Stimulated activated CD4-positive, alpha-beta T cell treated with anti-CD3 and anti-CD28 coated beads, TNF-alpha, amount 100 ng/mL, for 1 hour (primary cell): ENCODE measurements at places on chromosomes 4 and X.

DNA sequence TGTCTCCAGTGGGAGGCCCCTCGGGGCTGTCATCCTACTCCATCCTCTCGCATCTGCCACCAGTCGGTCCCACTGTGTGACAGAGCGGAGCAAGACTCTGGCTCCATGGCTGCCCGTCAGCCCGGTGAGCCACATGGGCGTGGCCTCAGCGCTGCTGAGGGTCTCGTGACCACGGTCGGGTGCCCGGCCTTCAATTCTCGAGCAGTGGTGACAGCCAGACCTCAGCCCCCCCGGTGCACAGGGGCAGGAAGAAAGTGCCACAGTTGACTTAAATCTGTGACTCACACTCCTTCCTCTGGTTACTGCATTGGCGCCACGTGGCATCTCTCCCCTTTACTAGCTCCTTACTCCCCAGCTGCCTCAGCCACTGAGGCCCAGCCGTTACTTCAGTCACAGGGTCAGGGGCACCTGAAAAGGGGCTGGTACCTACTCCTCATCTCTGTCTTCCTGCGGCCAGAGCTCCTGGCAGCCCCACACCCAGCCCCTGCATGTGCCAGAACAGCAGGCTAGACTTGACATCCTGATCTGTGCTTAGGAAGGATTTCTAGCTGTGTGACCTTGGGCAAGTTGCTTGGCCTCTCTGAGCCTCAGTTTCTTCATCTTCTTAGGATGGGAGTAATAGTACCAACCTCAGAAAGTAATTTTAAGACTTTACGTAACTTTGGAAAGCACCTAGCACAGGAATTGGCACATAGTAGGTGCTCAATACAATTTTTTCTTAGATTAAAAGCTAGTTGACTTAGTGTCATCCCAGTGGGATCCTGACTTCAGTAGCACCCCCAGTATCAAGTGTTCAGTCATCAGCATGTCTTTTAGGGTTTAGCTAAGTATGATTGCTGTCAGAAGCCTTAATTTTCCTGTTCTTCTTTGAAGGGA lies 66.1 kb downstream of the TNIP2 start:
- no peak for DNase-seq

GRCh38 chr4:114807759-114808404 lies 209.3 kb downstream of the UGT8 start:
- no peak for DNase-seq

DNA sequence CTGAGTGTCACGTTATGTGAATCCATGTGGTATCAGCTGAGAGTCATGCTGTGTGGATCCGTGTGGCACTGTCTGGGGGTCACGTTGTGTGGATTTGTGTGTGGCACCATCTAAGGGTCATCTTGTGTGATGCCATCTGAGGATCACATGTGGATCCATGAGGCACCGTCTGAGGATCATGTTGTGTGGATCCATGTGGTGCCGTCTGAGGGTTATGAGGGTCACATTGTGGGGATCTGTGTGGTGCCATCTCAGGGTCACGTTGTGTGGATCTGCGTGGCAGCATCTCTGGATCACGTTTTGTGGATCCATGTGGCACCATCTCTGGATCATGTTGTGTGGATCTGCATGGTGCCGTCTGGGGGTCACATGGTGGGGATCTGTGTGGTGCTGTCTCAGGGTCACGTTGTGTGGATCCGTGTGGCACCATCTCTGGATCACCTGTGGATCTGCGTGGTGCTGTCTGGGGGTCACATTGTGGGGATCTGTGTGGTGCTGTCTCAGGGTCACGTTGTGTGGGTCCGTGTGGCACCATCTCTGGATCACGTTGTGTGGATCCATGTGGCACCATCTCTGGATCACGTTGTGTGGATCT lies 6.9 kb downstream of the PDE6B start:
- no peak for DNase-seq

DNA sequence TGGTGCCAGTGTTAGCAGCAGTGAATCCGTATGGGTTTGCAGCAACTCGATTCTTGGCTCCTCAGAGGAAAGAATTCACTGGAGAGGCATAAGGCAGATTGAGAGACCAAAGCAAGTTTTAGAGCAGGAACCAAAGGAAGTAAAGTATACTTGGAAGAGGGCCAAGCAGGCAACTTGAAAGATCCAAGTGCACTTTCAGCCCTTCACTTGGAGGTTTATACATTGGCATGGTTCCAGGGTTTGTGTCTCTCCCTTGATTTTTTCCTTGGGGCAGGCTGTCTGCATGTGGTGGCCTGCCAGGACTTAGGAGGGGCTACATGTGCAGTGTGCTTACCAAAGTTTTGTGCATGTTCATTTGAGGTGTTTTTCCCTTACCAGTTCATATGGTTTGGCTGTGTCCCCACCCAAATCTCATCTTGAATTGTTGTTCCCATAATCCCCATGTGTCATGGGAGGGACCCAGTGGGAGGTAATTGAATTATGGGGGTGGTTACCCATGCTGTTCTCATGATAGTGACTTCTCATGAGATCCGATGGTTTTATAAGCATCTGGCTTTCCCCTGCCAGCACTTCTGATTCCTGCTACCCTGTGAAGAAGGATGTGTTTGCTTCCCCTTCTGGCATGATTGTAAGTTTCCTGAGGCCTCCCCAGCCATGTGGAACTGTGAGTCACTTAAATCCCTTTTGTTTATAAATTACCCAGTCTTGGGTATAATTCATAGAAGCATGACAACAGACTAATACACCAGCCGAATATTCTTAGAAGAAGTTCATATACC lies 86.2 kb upstream of the TSPAN5 start:
- DNase-seq: no peak

DNA sequence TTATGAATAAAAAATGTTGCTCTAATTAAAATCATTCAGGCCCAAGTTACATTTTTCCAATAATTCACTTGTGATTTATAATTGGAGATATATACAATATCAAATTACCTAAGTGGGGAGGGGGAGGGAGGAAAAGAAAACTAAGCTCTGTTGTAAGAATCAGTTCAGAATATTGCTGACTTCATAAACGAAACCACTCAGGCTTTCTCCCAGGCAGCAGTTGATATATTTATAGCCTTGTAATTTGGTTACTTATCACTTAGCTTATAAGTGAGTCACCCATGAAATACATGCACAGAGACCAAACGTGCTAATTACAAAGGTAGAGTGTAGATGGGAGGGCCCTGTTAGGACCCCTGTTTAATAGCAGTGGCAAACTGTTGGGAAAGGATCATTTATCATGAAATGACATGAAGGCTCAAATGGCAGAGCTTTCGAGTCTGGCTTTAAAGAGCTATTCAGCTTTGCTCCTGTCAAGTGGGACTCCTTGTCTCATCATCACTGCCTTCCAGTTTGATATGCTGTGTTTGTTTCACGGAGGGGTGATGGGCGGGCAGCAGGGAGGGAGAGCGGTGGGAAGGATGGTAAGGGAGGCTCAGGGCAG lies 105.6 kb upstream of the PGRMC2 start:
- DNase-seq: no peak

DNA sequence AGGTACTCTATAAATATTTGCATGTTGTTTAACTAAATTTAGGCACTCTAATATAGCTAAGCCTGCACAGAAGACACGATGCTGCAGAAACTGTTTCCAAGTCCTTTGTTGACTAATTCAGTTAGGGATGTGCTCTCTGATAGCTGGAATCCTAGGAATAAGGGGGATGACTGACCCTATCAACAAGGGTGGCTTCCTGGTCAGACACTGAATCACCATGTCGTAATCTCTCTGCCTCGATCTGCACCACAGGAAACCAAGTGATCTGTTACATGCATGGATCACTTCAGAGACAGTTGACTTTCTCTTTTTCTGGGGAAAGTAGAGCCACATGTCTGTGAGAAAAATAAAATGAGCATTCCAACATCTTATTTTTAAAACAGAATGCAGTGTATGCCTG lies 169.1 kb downstream of the GUCY2F start:
- no peak for DNase-seq

DNA sequence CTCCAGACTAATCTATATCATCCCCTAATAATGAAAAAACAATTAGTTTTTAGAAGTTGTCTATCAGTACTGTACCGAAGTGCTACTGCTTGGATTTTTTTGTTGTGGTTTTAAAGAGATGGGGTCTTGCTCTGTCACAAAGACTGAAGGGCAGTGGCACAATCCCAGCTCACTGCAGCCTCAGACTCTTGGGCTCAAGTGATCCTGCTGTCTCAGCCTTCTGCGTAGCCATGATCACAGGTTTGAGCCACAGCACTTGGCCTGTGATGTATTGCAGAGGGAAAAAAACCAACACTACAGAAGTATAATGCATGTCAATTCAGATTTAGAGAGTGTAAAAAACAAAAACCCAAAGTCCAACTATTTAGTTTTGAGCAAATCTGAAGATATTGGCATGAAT lies 875.0 kb downstream of the ADGRL3 start:
- no peak for DNase-seq

- DNase-seq: no peak
Measured at GRCh38 chr4:128452415-128452814, 164.8 kb upstream of the PGRMC2 start.

DNA sequence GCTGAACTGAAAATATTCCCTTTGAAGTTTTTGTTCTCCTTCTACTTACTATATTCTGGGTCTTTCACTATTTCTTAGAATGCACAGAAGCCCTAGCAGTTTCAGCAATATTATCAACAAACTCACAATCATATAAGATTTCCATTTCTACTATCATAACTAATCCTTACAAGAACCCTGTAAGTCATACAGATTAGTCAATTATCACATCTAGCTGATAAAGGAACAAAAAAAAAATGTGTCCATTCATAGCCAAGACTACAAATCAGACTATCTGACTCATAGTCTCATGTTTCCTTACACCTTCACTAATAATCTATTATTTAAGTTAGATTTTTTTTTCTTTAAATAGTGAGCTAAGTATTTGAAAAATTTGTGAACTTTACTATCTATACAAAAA lies 72.5 kb downstream of the LRBA start:
- DNase-seq: no peak

- no peak for DNase-seq
Measured at GRCh38 chrX:114049063-114049462, 534.8 kb upstream of the HTR2C start.

GRCh38 chr4:79723507-79723906 lies 315.5 kb upstream of the GK2 start:
- DNase-seq: no peak

DNA sequence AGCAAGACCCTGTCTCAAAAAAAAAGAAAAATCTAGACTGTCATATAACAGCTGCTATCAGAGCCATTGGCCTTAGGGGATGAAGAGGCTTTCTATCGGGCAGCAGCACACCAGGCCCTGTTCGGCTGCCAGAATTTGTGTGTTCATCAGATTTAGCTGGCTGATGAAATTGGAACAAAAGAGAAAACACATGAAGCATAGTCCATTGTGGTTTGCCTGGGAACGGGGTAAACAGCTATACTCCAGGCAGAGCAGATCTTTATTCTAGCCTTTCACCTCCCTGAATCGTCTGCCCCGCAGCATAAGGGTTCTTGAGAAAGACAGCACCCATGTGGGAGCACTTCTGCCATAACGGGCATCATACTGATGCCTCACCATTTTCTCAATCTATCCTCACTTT lies 11.6 kb downstream of the TKTL1 start:
- no peak for DNase-seq

- DNase-seq: no peak
Measured at GRCh38 chrX:123184219-123184865, at the start of gene GRIA3. GRIA3 (plus strand) TSS chrX:123184278; CDS start chrX:123184536, 258 bp downstream.

- DNase-seq: no peak
Measured at GRCh38 chr4:121377076-121377475, 3.7 kb downstream of the QRFPR start.

DNA sequence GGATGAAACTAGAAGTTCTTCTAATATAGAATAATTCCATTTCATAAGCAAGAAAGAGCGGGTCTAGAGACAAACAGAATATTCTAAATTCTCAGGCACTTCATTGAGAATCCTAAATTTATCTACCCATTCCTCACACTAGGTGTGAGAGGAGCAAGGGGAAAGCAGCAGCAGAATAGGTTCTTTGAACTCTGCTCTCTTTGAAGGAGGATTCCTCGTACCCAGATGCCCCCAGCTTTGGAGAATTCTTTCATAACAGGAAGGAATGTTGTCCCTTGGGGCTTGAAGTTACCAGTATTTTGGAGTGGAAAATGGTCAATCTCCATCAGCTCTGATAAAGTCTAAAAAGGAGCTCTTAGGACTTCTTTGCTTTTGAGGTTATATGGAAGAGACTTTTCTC lies 59.7 kb upstream of the RASGEF1B start:
- DNase-seq: no peak

GRCh38 chr4:124940387-124940786 lies 227.9 kb upstream of the ANKRD50 start:
- DNase-seq: no peak

DNA sequence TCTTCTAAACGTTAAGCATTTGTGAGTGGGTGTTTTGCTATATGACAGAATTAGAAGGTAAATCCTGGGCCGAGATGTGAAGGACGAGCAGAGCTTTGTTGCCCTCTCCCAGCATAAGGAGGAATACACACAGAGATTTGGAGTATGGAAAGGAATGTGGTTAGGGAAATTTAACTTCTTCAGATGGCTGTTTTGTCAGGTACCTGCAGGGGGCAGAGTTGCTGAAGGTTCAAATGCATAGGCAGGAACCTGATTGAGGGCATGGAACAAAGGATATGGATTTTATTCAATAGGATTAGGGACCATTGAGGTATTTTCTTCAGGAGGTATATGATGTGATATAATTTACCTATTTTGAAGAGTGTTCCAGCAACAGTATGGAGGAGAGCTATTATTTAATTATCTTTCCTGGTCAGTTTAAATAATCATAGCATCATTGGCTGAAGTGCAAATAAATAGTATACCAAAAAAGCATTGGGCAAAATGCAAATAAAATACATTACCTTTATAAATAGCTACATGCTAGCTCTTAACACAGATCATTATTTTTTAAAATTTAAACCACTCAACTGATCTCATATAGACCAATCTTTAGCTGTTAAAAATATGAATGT lies 143.6 kb downstream of the SLIT2 start:
- no peak for DNase-seq

GRCh38 chr4:158816955-158817354 lies 48.1 kb downstream of the FNIP2 start:
- no peak for DNase-seq

- DNase-seq: no peak
Measured at GRCh38 chr4:33071535-33071934, 2351.4 kb downstream of the PCDH7 start.

DNA sequence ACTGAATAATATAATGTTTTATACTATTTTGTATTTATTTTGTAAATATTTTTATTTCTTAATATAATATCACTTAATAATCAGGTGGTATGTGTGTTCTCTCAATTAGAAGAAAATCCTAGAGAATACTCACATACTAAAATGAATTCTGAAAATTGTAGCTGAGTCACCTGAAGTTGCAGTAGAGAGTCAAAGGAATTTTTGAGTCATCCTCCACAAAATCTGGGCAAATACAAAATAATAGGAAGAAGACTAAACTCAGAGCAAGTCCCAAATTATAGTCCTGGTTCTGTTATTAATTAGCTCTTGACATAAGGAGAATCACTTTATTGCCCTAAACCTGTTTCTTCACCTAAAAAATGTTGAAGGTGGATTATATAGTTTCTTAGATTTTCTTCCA lies 57.8 kb downstream of the SPATA4 start:
- DNase-seq: no peak

GRCh38 chr4:105652286-105652888 lies 56.1 kb downstream of the INTS12 start:
- DNase-seq: no peak
